ENCODE measurements at places on chromosomes 1 and 21.
A peak's percentile ranks its signal among the peaks of the same experiment; 100 is the strongest.

- no peak for DNase-seq
- no peak overlapping the region for H3K27ac ChIP-seq
- no peaks in the 10 kb centered on the region for H3K4me1 ChIP-seq
- H3K36me3 ChIP-seq: no peaks in the 10 kb centered on the region
- peaks cover 4% of the 10 kb centered on the region for H3K27me3 ChIP-seq
- no peak overlapping the region for H3K4me3 ChIP-seq
These were observed 155.1 kb upstream of the DNAH14 start for GRCh38 chr1:224774378-224774777.

DNA sequence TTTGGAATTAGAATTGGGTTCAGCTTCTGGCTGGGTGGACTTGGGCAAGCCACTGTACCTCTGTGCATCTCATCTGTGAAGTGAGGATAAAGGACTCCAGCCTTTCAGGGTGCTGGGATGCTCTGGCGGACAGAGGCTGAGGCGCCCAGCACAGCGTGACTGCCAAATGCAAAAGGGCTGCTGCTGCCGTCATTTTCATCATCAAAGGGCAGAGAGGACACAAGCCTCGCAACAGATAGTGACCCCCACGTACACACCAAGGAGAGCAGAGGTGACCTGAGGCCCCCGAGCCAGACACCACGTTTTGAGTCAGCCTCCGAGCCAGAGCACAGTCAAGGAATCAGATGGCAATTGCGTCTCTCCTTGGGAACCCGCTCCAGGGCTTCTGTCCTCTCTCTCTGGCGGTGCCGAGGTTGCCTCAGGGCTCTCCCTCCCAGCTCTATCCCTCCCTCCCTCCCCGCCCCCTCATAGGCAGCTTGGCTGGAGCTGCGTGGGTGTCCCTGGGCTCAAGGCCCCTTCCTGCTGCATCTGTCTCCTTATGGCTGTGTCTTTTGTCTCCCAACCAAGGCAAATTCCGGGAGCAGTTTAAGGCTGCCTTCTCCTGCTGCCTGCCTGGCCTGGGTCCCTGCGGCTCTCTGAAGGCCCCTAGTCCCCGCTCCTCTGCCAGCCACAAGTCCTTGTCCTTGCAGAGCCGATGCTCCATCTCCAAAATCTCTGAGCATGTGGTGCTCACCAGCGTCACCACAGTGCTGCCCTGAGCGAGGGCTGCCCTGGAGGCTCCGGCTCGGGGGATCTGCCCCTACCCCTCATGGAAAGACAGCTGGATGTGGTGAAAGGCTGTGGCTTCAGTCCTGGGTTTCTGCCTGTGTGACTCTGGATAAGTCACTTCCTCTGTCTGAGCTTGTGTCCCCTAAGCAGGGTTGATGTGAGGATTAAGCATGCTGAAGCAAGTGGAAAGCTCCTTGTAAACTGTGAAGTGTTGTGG, 9.0 kb downstream of the HCRTR1 start:
- peaks cover 9% of the 10 kb centered on the region for H3K4me1 ChIP-seq
- peaks cover 27% of the 10 kb centered on the region for H3K36me3 ChIP-seq
- H3K27ac ChIP-seq: no peak overlapping the region
- no peak overlapping the region for H3K4me3 ChIP-seq
- DNase-seq: no peak

- peak; percentile 59 for DNase-seq
- H3K36me3 ChIP-seq: peaks cover 71% of the 10 kb centered on the region
- H3K4me1 ChIP-seq: peaks cover 50% of the 10 kb centered on the region
These were observed 6.3 kb downstream of the BTG2 start for GRCh38 chr1:203311368-203312301.

DNA sequence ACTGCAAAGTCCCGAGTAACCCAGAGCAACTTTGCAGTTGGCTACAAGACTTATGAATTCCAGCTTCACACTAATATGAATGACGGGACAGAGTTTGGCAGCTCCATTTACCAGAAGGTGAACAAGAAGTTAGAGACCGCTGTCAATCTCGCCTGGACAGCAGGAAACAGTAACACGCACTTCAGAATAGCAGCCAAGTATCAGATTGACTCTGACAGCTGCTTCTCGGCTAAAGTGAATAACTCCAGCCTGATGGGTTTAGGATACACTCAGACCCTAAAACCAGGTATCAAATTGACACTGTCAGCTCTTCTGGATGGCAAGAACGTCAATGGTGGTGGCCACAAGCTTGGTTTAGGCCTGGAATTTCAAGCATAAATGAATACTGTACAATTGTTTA, 66.8 kb downstream of the ACBD6 start:
- no peak for DNase-seq
- no peak overlapping the region for H3K4me3 ChIP-seq
- H3K36me3 ChIP-seq: peaks cover 12% of the 10 kb centered on the region
- no peak overlapping the region for H3K27ac ChIP-seq

Data from activated CD4-positive, alpha-beta T cell treated with anti-CD3 and anti-CD28 coated beads, Interleukin-2, amount 10 ng/mL, durations not matched to agents 24 days and 14 days (primary cell).